ENCODE measurements at places on chromosomes 4 and X. TPM values are rescaled to one million over a fixed set of nuclear protein-coding genes. Genes with fewer than 3 reads are reported as not detected.

Gene CFP
- 0.08 TPM for total RNA-seq

DNA sequence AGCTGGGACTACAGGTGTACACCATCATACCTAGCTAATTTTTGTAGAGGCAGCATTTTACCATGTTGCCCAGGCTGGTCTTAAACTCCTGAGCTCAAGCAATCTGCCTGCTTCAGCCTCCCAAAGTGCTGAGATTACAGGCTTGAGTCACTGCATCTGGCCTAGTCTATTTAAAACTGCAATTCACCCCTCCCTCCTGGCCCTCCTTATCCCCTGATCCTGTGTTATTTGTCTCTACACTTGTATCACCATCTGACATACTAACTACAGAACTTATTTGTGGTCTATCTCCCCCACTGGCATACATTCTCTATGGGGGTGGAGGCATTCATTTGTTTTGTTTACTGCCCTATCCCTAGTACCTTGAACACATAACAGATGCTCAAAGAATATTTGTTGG lies 23.7 kb downstream of the CC2D2A start:
- peak; percentile 54 for DNase-seq

DNA sequence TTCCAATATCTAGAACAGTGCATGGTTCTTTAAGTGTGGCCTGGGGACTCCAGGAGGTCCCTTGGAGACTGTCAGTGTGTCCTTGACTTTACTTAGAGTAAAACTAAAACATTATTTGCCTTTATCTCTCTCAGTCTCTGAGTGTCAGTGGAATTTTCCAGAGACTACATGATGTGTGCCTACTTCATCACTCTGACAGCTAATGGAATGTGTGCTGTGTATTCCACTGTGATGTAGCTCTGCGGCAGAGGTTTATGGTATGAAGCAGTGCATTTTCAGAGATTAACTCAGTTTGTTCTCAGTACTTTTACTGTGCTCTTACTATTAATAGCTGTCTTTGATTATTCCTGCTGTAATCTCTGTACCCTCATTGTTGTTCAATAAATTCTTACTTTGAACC lies 85.6 kb downstream of the MANBA start:
- no peak for DNase-seq

GRCh38 chr4:85081196-85081595 lies 114.7 kb upstream of the WDFY3 start:
- DNase-seq, result no peak

GRCh38 chr4:184382189-184382846 lies 92.0 kb downstream of the IRF2 start:
- DNase-seq, result peak; percentile 69

GRCh38 chrX:79336869-79337815 lies 30.0 kb downstream of the ITM2A start:
- DNase-seq, result no peak

- DNase-seq, result no peak
These were observed 19.0 kb upstream of the MAGEB2 start for GRCh38 chrX:30196322-30196721.

Data from myocyte (in vitro differentiated cells).